Left colon (tissue), 2 donors: ENCODE measurements at places on chromosomes 5 and 9.

GRCh38 chr9:96435345-96435744, 14.6 kb upstream of the HABP4 start:
- no peak for DNase-seq

DNA sequence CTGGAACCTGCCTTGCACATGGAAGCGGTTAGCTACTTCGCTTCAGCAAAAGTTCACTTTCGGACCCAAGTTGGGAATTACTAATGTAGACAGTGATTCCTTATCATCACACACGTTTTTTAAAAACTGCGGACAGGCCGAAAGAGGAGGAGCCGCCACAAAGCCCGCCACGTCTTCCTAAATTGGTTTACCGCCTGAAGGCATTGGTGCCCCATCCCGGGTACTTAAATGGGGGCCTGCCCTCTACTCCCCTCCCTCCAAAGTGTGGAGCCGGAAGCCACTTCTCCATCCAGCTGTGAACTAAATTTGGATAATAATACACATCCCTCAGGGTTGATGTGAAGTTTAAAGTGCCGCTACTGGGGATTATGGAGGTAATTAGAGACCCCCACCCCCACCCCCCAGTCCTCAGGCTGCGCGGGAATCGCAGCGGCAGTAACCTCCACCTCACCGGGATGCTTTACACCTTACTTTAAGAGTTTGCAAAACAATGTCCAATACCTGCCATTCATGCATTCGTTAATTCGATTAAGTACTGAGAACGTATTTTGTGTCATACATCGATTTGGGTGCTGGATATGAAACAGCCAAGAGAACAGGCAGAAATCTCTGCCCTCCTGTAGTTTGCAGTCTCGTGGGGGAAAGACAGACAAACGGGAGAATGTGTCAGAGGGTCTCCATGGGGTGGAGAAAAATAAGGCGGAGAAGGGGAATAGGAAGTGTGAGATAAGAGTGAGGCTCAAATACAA, 937 bp upstream of the MACROH2A1 start:
- no peak for DNase-seq

GRCh38 chr5:159440235-159440634, 109.9 kb upstream of the IL12B start:
- DNase-seq, result no peak

DNA sequence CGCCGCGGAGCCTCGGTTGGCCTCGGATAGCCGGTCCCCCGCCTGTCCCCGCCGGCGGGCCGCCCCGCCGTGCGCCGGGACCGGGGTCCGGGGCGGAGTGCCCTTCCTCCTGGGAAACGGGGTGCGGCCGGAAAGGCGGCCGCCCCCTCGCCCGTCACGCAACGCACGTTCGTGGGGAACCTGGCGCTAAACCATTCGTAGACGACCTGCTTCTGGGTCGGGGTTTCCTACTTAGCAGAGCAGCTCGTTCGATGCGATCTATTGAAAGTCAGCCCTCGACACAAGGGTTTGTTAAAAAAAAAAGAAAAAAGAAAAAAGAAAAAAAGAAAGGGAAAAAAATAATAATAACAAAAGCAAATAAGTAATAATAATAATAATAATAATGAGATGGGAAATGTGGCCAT, 112.8 kb downstream of the GCNT1 start:
- DNase-seq, result peak; percentile 30

GRCh38 chr5:137294604-137295003, 204.5 kb downstream of the SPOCK1 start:
- no peak for DNase-seq

DNA sequence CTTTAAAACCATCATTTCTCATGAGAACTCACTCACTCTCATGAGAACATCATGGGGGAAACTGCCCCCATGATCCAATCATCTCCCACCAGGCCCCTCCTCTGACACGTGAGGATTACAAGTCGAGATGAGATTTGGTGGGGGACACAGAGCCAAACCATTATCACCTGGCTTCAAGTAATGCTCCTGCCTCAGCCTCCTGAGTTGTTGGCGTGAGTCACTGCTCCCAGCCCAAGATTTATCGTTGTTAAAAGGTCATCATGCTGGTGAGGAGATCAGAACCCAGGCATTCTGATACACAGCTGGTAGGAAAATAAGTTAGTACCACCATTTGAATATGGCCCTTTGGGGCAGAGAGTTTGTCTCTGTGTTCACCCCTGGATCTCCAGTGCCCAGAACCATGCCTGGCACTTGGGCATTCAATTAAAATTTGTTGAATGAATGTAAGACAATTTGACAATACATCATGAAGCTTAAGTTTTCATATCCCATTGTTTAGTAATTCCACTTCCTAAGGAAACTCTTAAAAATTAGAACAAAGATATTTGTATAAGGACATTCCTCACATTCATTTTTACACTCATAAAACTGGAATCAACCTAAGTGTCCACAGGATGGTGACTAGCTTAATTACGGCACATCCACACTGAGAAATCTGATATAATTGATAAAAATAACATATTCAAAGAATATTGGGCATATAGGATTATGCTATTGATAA, 58.0 kb upstream of the COL15A1 start:
- no peak for DNase-seq

- DNase-seq, result no peak
Measured at GRCh38 chr9:109880276-109881169, 100.5 kb downstream of the PALM2AKAP2 start.

DNA sequence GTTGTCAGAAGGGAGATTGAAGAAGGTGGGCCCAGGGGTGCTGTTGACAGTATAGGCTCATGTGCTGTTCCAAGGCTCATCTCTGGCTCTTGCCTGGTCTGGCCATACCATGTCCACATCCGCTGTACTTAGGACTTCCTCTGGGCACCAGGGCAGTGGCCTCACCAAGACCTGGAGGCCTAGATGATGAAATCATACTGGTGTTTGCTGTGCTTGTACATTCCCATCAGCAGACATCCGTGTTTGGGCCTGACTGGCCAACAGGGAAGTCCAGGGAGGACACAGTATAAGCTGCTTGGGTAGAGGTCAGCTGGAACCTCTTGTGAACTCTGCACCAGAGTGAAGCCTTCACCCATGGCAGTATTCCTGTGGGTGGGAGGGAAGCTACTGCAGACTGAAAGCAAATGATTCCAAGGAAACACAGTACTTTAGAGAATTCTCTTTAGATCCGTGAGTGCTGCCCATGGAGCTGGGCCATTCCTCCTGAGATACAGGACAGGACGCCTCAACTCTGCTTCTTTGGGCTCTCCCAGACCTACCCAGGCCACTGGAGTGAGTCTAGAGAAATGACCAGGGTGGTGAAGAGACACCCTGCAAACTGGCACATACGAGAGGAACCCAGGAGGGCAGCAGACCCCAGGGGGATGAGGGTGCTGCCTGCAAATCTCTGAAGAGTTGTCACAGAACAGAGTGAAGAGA, 22.5 kb downstream of the POLR1E start:
- DNase-seq, result no peak

DNA sequence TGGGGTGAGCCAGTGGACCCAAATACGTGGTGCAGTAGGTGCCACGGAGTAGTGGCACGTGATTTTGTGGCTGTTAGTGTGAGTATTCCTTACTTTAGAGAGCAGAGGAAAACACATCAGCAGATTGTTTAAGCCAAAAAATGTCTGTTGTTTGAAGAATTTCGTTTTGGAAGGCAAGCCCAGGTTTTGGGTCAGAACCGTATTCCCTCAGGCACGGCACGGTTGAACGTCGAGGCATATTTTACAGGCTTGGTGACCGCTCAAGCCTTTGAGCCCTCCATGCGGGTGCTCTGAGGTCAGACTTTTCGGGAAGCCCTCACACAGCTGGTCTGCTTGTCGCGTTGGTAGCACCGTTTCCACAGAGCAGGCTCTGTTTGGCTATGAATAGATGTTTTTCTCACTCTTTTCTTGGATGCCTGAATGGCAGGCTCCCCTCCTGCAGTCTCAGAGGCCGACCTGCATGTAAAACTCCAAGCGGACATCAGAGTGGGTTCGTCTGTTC, 27.2 kb downstream of the NEK6 start:
- no peak for DNase-seq

DNA sequence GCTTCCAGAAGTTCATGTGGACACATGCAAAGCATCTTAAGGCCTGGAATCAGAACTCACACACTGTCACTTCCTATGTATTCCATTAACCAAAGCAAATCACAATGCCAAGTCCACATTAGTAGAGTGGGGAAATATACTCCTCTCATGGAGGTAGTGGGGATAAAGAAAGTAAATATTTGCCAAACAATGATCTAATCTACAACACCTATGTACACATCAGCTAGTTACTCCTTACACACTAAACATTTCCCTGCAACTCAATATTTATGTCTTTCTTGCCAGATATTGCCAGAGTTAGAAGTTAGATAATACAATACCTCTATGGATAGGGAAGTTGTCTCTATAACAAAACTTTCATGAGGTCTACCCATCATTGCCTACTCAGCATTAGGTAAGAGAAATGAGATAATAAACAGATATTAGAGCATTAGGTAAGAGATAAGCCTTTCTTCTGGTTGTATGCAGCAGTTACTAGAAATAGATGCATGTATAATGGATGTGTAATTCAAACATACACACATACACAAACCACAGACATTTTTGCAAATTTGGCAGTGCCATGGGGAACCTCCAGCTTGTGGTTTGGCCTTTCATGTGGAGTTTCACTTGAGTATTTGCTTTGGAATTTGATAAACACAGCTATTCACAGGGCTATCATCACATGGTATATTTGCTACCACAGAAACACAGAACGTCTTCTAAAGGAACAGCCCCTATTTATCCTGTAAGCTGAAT, 196.5 kb downstream of the TLE1 start:
- no peak for DNase-seq

DNA sequence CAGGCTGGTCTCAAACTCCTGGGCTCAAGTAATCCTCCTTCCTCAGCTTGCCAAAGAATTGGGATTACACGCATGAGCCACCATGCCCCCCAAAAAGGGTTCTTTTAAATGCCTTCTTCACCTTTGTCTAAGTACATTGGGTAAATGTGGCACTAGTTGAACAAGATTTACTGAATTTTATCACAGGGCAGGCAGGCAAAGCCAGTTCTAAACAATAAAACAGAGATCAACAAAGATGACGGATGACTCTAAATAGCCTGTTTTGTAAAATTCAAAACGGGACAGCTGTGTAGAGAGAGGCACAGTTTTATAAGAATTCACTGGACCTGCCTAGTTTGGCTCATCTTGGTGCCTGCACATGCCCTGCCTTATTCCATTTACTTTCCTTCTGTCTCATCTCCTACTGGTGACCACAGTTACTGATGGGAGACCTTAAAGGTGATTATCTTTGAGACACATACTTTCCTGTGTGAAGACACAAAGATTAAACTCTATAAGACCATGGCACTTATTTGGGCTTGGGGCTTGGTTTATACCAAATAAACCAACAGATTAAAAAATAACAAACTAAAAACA, 149.6 kb upstream of the DMRT1 start:
- DNase-seq, result no peak

GRCh38 chr5:177538876-177539275, 15.5 kb downstream of the FAM193B start:
- DNase-seq, result no peak

DNA sequence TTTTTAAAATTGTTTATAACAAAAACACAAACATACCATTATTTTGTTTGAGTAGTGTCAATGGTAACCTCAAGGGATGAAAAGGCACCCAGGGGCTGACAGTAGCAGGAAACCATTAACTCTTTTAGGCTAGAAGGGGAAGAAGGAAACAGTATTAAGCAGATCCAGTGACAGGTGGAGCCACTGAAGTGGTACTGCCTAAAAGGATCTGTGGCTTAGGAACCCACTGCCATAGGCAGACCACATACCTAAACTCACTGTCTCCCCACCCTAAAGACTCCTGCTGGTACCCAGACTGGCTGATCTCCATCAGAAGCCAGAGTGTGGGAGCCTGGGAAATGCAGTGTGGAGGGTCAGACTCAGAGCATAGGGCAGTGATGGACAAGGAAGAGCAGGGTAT, 13.5 kb downstream of the RLN1 start:
- no peak for DNase-seq

DNA sequence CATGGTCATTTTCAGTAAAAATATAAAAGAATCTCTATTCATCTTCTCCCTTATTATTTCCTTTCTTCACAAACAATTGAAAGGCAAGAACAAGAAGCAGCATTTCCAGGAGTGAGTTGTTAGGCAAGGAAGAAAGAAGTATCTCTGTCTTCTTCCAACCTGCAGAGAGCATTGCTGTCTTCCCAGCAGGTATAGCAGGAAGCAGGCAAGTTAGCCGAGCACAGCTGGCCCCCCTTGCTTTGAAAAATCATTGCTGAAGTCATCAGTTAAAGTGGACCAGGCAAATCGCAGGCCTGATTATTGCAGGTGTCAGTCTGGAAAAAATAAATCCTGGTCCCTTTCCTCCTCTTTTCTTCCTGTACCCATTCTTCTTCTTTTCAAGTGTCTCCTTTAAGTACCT, 353.1 kb upstream of the BRINP1 start:
- DNase-seq, result no peak

DNA sequence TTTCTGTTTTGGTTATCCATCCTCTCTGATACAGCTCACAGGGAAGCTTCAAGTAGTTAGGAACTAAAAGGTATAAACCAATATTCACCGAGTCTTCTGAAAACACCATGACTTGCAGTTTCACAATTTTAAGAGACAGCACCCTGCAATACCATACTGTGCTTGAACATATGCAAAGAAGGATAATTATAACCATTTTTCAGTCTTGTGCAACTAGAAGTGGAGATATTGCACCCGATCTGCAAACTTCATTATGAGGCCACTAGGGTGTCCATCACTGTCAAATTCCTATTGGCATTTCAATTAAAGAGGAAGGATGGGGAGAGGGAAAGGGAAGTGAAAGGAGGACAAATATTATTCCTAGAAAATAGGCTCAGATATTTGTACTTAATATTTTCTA, 32.4 kb upstream of the CEP120 start:
- no peak for DNase-seq

- DNase-seq, result no peak
Measured at GRCh38 chr9:86541014-86541570, 186.9 kb upstream of the TUT7 start.

GRCh38 chr5:135986891-135987401, 32.2 kb upstream of the LECT2 start:
- DNase-seq, result no peak

DNA sequence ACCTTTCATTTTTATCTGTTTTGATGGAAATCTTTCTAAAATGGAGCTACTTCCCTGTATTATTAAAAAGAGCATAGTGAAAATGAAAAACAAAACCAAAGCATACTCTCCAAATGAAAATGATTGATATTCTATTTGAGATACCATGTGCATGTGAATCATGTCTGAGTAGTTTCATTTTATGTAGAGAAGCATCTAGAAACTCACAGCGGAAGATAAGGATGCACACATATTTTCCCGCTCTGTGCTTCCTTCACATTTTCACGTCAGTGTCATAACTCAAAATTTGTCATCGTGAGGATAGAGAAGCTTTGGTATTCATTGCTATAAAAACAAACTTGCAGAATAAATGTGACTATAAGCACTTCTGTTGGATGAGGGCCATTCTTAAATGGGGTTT, 34.0 kb upstream of the CLINT1 start:
- DNase-seq, result no peak

DNA sequence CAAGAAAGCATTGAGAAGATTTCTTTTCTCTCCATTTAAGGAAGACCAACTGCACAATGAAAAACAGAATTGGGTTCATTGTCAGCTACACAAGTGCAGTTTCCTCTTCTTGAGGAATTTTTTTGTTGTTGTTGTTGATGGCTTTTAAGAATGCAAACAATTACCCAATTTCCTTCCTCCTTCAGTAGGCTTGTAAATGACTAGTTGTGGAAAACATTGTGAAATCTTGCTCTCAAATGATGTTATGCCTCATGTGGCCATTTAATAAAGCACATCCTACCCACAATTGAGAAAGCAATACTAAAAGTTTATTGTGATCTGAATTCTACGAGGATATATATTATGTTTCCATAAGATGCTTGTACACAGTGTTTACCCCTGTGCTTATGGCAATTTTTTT, 171.6 kb downstream of the FAM174A start:
- no peak for DNase-seq
